ENCODE measurements at places on chromosomes 13 and 19.

- DNase-seq: no peak
Observed at GRCh38 chr13:97460004-97460775, 26.2 kb downstream of the RAP2A start.

GRCh38 chr19:46133101-46133627 is 8.7 kb upstream of the IGFL3 start:
- DNase-seq: no peak

DNA sequence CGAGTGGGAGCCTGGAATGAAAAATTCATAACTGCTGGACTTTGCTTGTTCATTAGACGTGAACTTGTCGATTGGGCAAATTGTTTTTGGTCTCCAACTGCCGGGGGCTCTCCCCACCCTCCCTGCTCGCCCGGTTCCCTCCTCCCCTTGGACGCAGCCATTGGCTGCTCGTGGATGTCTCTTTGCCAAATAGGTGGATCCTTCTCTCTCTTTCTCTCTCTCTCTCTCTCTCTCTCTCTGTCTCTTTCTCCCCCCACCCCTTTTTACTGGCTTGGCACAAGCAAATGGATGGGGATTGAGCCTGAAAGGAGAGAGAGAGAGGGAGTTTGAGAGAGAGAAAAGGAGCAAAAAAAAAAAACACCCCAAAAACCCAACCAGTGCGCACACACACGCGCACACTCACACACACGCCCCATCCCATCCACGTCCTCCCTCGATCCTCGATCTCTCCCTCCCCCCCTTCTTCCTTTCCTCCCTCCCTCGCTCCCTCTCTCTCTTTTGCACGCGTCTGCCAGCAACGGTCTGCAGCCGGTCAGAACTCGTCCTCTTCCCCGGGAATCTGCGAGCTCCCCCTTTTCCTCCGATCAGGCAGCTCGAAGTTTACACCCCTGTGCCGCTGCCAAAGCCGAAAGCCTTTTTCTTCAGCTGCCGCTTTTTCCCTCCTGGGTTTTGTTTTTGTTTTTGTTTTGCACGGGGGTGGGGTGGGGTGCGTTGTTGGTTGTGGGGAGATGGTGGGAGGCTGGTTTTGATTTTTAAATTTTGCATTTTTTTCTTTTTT is 27.8 kb downstream of the NFIX start:
- no peak for DNase-seq

DNA sequence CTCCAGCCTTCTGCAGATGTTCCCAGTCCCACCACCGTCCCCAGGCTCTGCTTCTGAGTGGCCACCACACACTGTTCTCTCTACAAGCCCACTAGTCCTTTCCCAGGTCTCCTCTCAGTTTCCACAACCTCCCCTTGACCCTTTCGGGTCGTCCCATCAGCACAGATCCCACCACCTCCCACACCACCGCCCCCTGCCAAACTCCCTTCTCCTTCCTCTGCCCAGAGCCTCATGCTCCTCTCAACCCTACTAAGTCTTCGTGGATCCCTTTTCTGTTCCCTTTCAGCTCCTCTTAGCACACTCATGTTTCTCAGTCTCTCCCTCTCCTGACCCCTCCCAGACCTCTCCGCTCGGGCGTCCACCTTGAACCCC is 1.9 kb downstream of the NAPA start:
- DNase-seq: no peak

GRCh38 chr13:25429466-25429865 is 57.7 kb downstream of the ATP8A2 start:
- no peak for DNase-seq
